ENCODE measurements at places on chromosomes 1 and 21.

- no peak for DNase-seq
These were observed 3.0 kb downstream of the TMPRSS3 start for GRCh38 chr21:42392731-42393442.

- peak; percentile 90 for DNase-seq
These were observed 2.1 kb downstream of the EVA1B start for GRCh38 chr1:36321119-36321951.

DNA sequence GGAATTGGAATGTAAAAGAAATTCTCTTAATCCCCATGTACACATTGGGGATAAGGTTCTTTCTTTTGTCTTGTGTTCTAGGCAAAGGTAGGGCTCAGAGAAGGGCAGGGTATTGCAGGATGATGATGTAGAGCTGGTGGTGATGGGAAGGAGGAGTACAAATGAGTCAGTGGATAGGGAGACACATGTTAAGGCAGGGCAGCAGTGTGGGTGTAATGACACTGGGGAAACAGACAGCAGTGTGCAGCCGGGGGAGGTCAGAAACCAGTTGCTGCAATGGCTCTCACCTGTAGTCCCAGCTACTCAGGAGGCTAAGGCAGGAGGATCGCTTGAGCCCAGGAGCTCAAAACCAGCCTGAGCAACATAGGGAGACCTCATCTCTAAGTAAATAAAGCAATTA is 5.1 kb downstream of the NLRP3 start:
- DNase-seq: no peak

- peak; percentile 66 for DNase-seq
These were observed 169.9 kb downstream of the LRRC7 start for GRCh38 chr1:69737527-69738185.

DNA sequence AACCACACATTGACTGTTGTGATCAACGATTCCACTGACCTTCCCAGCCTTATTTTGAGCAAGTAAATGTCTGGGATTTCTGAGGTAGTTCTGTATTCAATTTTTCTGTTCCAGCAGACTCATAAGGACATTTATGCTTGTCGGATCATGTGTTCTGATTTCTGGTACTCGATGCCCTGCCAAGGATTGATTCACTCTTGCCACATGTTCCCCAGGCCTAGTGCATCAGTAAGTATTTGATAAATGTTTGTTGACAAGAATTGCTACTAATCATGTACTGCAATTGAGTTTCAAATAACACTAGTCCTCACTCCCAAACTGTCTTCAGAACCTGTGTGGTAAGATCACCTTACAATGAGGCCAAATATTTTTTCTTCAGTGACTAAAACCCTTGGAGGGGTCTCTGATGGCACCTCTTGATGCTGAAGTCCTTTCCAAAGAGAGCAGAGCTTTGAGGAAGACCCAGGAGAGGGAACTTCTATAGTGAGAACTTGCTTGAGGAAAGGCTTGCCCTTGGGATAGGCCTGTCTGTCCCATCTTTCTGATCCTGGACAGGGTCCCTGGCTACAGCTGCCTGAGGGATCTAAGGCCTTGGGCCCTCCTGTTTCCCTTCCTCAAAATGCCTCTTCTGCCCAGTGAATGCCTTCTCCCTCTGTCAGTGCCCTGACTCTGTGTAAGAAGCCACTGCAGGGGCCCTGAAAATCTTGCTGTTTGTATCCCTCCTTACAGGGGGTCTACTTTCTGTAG is 115.8 kb upstream of the FAM78B start:
- DNase-seq: no peak

GRCh38 chr1:229892515-229893117 is 174.4 kb upstream of the GALNT2 start:
- DNase-seq: no peak

DNA sequence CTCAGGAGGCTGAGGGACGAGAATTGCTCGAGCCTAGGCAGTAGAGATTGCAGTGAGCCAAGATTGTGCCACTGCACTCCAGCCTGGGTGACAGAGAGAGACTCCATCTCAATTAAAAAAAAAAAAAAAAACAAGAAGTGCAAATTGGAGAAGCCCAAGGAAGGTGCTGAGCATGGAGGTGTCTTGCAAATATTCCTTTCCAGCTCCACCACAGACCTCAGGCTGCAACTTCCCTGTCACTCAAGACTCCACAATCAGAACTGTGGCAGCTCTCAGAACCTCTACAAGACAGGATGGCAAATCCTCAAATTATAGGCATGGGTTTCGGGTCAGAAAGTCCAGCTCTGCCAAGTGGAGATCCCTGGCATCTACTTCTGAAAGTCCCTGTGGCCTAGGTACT is 104.4 kb upstream of the TIAM1 start:
- DNase-seq: no peak

All from HFF-Myc (cell line).